ENCODE measurements at places on chromosomes 7 and 10. TPM values are rescaled to one million over a fixed set of nuclear protein-coding genes. Genes with fewer than 3 reads are reported as not detected.

DNA sequence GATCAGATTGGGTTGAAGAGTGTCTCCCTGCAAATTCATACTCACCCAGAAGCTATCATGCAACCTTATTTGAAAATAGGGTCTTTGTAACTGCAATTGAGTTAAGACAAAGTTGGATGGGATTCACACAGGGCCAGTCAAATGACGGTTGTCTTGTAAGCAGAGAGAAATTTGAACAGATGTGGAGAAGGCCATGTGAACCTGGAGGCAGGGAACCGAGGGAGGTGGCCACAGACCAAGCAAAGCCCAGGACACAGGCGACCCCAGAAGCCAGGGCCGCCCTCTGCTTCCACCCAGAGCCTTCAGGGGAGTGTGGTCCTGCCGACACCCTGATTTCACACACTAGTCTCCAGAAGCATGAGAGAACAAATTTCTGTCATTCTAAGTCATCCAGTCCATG, 140.8 kb downstream of the SFMBT2 start:
- no peaks in the 10 kb centered on the region for H3K27me3 ChIP-seq
- H3K4me3 ChIP-seq, result no peak overlapping the region
- no peak for DNase-seq
- H3K4me1 ChIP-seq, result peaks cover 11% of the 10 kb centered on the region
- H3K36me3 ChIP-seq, result no peaks in the 10 kb centered on the region

GRCh38 chr7:19128856-19129255, 11.4 kb upstream of the TWIST1 start:
- H3K36me3 ChIP-seq, result no peaks in the 10 kb centered on the region
- H3K4me1 ChIP-seq, result no peaks in the 10 kb centered on the region
- no peak overlapping the region for H3K4me3 ChIP-seq
- H3K27me3 ChIP-seq, result peaks cover 2% of the 10 kb centered on the region
- no peak for DNase-seq
- H3K27ac ChIP-seq, result no peak overlapping the region

DNA sequence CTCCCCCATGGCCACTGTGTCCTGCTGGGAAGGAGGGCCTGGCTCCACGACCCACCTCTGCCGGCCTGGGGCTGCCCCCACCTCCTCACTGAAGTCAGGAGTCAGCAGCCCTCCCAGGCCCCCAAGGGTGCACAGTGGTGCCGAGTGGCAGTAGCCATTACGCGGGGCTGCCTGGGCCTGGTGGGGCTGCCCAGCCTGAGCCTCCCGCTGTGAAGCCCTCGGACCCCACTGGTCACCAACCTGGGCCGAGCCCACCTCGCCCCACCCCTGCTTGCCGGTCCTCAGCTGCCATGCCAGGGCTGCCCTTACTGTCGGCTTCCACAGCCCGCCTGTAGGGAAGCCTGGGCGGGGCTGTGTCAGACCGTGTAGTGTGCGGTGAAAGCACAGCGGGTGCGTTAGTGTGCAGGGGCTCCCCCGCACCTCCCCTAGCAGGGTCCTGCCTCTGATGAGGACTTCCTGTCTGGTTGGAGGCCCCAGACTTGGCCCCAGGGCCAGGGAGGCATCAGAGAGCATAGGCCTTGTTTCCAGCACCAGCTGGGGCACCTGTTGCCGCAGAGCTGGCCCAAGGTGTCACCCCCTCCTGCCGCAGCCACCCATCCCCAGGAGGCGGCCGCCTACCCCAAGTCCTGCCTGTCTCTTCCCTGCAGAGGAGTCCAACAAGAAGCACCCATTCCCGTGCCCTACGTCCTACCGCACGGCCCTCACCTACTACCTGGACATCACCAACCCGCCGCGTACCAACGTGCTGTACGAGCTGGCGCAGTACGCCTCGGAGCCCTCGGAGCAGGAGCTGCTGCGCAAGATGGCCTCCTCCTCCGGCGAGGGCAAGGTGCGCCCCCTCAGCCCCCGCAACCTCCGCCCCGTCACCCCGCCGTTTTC, 10.0 kb downstream of the TMEM120A start:
- H3K36me3 ChIP-seq, result peaks cover 2% of the 10 kb centered on the region
- no peaks in the 10 kb centered on the region for H3K4me1 ChIP-seq
- no peak overlapping the region for H3K27ac ChIP-seq
- DNase-seq, result no peak
- H3K4me3 ChIP-seq, result no peak overlapping the region

DNA sequence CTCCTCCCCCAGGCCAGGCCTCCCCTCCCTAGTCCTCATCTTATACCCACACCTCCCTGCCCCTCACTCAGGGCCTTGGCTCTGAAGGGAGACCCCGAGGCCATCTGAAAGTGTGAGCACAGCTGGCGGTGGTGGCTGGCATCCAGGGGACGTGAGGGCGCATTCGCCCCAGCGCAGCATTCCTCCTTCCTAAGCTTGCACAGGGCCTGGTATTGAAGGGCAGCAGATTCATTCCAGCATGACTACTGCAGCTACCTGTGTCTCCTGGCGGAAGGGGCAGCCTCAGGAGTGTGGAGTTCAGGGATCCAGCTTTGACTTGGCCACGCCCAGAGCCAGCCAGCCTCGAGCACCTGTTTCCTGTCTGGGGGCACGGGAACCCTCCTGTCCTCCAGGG, 72.6 kb downstream of the PARP12 start:
- H3K27me3 ChIP-seq, result no peaks in the 10 kb centered on the region
- no peak for DNase-seq
- no peaks in the 10 kb centered on the region for H3K4me1 ChIP-seq

Gene PNLIPRP2
- total RNA-seq, result not detected

DNA sequence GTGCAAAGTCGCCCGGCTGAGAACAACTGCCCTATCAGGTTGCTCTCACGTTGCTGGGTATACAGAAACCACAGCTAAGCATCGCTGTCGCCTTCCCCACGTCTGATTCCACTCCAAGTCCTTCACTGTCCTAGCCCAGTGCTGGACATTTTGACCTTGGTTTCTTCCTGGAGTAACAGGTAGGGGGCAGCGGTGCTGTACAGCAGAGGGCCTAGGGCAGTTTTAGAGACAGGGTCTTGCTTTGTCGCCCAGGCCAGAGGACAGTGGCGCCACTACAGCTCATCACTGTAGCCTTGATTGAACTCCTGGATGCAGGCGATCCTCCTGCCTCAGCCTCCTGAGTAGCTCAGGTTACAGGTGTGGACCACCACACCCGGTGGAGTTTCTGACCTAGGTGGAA, 2.6 kb downstream of the CLDN15 start:
- no peak for DNase-seq
- H3K4me3 ChIP-seq, result no peak overlapping the region
- H3K27ac ChIP-seq, result no peak overlapping the region
- H3K27me3 ChIP-seq, result no peaks in the 10 kb centered on the region

- DNase-seq, result no peak
- peak overlapping the region; percentile 74 for H3K27ac ChIP-seq
- H3K36me3 ChIP-seq, result no peaks in the 10 kb centered on the region
- peaks cover 76% of the 10 kb centered on the region for H3K4me1 ChIP-seq
These were observed 19.9 kb upstream of the PCGF5 start for GRCh38 chr10:91200314-91201212.

Gene IGFBP1
- not detected for total RNA-seq

GRCh38 chr10:62980687-62981086, 152.4 kb upstream of the NRBF2 start:
- no peak overlapping the region for H3K27ac ChIP-seq
- H3K4me3 ChIP-seq, result no peak overlapping the region
- no peaks in the 10 kb centered on the region for H3K36me3 ChIP-seq

GRCh38 chr10:103584216-103585010, 90.9 kb downstream of the NEURL1 start:
- DNase-seq, result peak; percentile 64
- no peaks in the 10 kb centered on the region for H3K27me3 ChIP-seq
- peak overlapping the region; percentile 23 for H3K27ac ChIP-seq
- peaks cover 41% of the 10 kb centered on the region for H3K4me1 ChIP-seq
- peak overlapping the region; percentile 57 for H3K4me3 ChIP-seq

GRCh38 chr7:107043491-107043890, 1.0 kb upstream of the PRKAR2B start:
- H3K36me3 ChIP-seq, result no peaks in the 10 kb centered on the region
- no peak overlapping the region for H3K4me3 ChIP-seq
- H3K27ac ChIP-seq, result no peak overlapping the region
- no peak for DNase-seq
- peaks cover 15% of the 10 kb centered on the region for H3K4me1 ChIP-seq

Gene GATAD1
- total RNA-seq, result 10.5 TPM

DNA sequence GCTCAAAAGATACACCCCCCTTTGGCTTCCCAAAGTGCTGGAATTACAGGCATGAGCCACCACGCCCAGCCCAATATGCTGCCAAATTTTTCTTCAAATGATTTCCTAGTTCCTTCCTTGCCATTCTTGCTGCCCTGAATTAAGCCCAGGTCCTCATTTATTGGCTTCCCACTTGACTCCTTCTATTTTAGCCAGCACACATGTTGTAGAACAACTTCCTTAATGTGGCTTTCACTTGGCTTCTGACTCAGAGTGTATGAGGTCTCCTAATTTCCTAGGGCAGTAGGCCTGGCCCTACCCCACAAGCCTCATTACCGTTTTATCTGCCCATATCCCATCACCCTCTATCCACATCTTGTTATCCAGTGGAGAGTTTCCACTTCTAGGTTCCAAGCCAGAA, 21.8 kb upstream of the HIPK2 start:
- H3K4me1 ChIP-seq, result no peaks in the 10 kb centered on the region
- no peak for DNase-seq
- H3K27me3 ChIP-seq, result no peaks in the 10 kb centered on the region

Gene MMP21
- 0.17 TPM for total RNA-seq

DNA sequence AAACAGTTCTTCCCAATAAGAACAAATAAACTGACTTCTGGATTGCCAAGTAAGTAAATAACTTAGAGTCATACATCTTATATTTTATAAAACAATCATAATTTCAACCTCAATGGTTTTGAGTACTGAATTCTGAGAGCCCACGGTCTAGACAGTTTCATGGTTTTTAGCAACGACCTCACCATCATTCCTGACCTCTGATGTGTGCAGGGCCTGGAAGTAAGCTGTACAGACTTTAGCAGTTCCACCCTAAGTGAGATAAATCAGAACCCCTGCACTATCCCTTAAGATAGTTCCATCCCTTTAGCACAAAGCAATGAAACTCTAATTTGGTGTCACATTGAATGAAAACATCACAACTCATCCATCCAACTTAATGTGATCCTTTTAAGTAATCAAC, 86.0 kb downstream of the NEBL start:
- no peak overlapping the region for H3K27ac ChIP-seq
- DNase-seq, result no peak
- H3K4me3 ChIP-seq, result no peak overlapping the region
- no peaks in the 10 kb centered on the region for H3K36me3 ChIP-seq

Gene PTPRN2
- 0.50 TPM for total RNA-seq

- DNase-seq, result no peak
- H3K27ac ChIP-seq, result peak overlapping the region; percentile 80
- H3K4me3 ChIP-seq, result no peak overlapping the region
- no peaks in the 10 kb centered on the region for H3K36me3 ChIP-seq
- H3K4me1 ChIP-seq, result peaks cover 75% of the 10 kb centered on the region
- no peaks in the 10 kb centered on the region for H3K27me3 ChIP-seq
These were observed 26.1 kb downstream of the FAM53B start for GRCh38 chr10:124717911-124718741.

Gene OPN1SW
- total RNA-seq, result not detected
